Activated T-helper 17 cell treated with anti-CD3 and anti-CD28 coated beads, Interleukin-2, amount 50 U/mL, for 72 hours (primary cell): ENCODE measurements at places on chromosomes 3 and 15. TPM values are rescaled to one million over a fixed set of nuclear protein-coding genes. Genes with fewer than 3 reads are reported as not detected.

- no peak for ATAC-seq
Observed at GRCh38 chr15:69511015-69511414, 58.4 kb downstream of the RPLP1 start.

DNA sequence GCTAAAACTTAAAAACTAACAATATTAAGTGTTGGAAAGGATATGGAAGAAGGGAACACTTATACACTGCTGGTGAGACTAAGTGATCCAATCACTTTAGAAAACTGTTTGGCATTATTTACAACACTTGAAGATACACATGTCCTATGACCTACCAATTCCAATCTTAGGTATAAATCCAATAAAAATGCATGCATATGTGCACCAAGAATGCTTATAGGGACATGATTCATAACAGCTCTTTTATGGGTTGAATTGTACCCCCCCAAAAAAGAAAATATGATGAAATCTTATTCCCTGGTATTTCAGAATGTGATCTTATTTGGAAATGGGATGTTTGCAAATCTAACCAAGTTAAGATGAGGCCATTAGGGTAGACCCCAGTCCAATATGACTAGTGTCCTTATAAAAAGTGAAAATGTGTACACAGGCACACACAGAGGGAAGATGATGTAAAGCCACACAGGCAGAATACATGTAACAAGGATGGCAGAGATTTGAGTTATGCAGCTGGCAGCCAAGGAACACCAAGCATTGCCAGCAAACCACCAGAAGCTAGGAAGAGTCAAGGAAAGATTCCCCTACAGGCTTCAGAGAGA, 15.3 kb downstream of the CCR8 start:
- ATAC-seq: no peak

GRCh38 chr3:37920156-37920699, 58.5 kb downstream of the CTDSPL start:
- ATAC-seq: no peak

GRCh38 chr3:143672396-143673165, 175.7 kb downstream of the SLC9A9 start:
- ATAC-seq: no peak

GRCh38 chr15:37921527-37922385, 12.7 kb upstream of the TMCO5A start:
- no peak for ATAC-seq

Gene TCAIM
- 20.5 TPM for total RNA-seq
